ENCODE measurements at places on chromosomes 5 and 9. TPM values are rescaled to one million over a fixed set of nuclear protein-coding genes. Genes with fewer than 3 reads are reported as not detected.

DNA sequence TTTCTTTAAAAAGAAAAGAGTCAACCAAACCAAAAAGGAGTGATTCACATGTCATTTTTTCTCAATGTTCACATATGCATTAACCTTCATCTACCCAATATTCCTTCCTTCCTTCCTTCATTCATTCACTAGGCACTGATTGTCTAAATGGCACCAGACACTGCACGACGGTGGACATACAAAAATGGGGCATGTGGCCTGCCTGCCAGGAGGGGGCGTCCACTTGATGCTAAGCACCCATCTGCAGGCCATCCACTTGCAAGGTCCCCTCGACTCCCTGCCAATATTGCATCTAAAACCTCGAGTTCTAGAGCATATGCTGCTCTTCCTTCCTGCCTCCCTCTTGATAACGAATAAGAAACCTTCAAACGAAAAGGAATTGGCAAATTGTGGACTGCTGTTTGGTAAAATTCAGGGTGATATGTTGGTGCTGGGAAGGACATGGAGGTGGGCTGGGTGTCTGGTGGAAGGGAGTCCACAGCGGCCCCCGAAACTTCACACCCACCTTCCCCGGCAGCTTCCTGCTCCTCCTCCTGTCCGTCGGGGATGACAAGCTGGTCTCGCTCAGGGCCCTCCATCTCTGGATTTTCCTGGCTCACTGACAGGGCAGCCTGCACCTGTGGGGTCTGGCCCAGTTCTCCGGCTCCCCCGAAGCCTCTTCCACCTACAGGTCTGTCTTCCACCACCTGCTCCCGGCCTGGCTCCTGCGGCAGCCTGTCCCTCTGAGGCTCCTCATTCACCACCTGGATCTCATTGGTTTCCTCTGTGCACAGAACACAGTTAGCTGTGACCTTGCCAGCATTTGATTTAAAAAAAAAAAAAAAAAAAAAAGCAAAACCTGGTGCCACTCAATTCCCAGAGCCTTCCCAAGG is 64.3 kb downstream of the GOLM1 start:
- no peak for DNase-seq

LCN9 gene
- total RNA-seq, result not detected

- no peak for DNase-seq
Measured at GRCh38 chr5:159849437-159850083, 66.7 kb upstream of the ADRA1B start.

- peak; percentile 87 for DNase-seq
Measured at GRCh38 chr5:139389701-139390638, at the start of gene MZB1. Gene MZB1 (minus strand): TSS chr5:139389913. CDS start chr5:139389856, 57 bp downstream.

DNA sequence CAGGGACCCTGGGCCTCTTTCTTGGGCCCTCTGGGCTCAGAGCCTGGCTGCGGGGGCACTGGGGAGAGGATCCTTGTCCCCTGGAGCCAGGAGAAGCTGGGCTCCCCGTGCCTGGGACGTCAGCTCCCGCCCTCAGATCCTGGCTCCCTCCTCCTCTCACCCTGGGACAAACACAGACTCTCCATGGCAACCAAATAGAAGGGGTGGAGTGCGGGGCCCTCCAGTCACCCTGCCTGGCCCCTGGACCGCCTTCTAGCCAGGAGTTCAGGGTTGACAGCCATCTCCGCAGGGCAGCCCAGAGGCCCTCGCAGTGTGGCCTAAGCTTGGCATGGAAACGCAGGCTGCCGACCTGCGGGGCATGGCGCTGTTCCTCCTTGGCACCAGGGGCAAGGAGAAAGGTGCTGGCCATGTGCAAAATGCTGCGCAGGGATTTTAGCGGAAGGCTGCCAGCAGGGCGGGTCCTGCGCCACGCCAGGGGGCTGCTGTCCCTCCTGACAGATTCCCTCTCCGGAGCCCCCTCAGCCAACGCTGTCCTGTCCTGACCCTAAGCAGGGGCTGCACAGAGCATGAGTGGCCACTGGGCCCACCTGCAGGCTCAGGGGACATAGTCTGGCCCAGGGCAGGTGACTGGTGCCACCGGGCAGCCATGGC is 1.0 kb downstream of the ZDHHC11 start:
- peak; percentile 69 for DNase-seq

DNA sequence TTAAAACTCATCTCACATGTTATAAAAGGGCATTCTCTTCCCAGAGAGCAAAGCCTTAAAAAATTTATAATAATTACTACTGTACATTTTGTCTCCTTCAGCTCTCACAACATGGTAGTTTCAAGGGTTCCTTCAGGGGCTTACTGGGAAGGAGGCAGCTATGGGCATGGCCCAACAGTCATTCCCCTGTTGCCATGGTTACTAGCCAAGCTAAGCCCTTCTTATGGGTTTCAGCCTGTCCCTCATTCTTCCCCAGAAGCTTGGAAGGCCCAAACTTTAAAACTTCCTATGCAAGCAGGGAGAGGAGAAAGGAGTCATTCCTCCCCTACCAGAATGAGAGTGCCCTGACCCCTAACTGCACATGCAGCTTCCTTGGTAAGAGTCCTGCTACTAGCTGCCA is 82.2 kb upstream of the CNTLN start:
- DNase-seq, result no peak

UBE2QL1 gene
- total RNA-seq, result 0.29 TPM

DNA sequence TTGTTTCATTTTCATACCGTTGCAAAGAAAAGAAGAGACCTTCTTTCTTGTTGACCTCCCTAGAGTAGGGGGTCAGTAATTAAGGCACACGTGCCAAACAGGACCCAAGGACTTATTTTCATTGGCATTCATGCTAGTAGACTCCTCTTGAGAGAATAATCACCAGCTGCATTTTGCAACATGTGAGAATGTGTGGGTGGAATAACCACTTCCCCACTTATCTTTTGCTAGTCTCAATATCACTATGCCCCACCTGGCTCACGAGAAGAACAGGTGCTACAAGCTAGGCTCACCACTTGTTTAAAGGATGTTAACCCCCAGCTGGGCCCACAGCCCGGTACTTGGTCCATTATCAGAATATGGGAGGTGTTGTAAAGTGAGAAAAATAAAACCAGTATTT is 460.7 kb upstream of the MEF2C start:
- no peak for DNase-seq

All from osteoblast (primary cell).